Kidney (tissue), 22 donors: ENCODE measurements at places on chromosomes 7 and 10. TPM values are rescaled to one million over a fixed set of nuclear protein-coding genes. Genes with fewer than 3 reads are reported as not detected.

GRCh38 chr10:101308051-101308450 lies 45.9 kb upstream of the BTRC start:
- DNase-seq = no peak

GRCh38 chr10:133117688-133118071 lies 30.0 kb downstream of the ADGRA1 start:
- DNase-seq = no peak

GRCh38 chr10:96955794-96956193 lies 123.7 kb downstream of the LCOR start:
- no peak for DNase-seq

GRCh38 chr7:34497153-34497777 lies 160.8 kb upstream of the NPSR1 start:
- no peak for DNase-seq

DNA sequence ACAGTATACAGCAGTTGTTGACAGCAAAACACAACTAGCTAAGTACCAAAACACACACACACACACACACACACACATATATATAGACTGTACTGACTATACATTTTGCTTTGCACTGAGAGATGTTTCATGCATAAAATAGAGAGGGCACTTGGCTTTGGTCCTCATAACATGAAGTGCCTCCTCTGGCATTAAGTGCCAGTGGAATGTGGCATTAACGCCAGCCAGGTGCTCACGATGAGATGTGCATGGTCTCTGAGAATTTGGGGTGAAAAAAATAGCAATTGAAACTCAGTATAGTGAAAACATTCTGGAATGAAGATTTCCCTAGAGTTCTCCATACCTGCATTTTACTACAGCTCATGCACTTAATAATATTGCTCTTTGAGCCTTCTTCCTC lies 70.0 kb upstream of the INSYN2A start:
- DNase-seq = no peak

- no peak for DNase-seq
Measured at GRCh38 chr7:57403601-57404342, 46.2 kb upstream of the ZNF716 start.

GRCh38 chr7:151249034-151249731 lies 689 bp upstream of the SMARCD3 start:
- DNase-seq = peak; percentile 77

DNA sequence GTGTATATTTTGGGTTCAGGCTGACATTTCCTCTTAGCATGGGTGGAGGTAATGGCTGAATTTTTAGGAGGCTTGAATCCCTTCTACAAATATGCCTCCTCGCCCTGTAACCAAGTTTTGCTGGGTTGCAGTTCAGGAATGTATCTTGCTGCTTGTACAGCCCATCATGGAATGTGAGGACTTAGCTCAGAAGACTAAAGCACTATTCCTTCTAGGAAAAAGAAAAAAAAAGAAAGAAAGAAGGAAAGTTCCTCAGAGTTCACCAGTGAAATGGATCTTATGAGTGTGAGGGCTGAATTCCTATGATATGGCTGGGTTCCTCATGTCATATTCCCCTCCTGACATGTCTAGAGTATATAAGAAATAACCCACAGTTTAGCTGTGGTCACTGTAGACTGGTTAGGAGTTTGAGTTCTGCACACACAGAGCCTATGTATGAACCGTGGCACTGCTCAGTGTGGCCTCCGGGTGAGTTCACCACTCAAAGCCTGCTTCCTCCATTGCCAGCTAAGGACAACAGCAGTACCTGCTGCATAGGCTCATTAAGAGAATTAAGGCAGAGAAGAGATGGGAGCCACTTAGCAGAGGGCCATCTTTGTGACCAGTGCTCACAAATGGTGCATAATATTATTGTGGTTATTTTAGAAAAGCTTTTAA lies 114.0 kb downstream of the TACC2 start:
- DNase-seq = no peak

ABI1 gene
- 25.7 TPM for polyA plus RNA-seq

PHYHIPL gene
- polyA plus RNA-seq = 19.2 TPM

DOCK1 gene
- polyA plus RNA-seq = 15.8 TPM

XRCC2 gene
- polyA plus RNA-seq = 0.22 TPM
